ENCODE measurements at places on chromosomes 11 and 22.
A peak's percentile ranks its signal among the peaks of the same experiment; 100 is the strongest.

- DNase-seq: no peak
These were observed 40.0 kb upstream of the FIBIN start for GRCh38 chr11:26953770-26954392.

- DNase-seq: peak; percentile 69
These were observed 2.9 kb downstream of the KLHL35 start for GRCh38 chr11:75429902-75430713.

GRCh38 chr11:133153031-133153430, 379.3 kb downstream of the OPCML start:
- DNase-seq: no peak

DNA sequence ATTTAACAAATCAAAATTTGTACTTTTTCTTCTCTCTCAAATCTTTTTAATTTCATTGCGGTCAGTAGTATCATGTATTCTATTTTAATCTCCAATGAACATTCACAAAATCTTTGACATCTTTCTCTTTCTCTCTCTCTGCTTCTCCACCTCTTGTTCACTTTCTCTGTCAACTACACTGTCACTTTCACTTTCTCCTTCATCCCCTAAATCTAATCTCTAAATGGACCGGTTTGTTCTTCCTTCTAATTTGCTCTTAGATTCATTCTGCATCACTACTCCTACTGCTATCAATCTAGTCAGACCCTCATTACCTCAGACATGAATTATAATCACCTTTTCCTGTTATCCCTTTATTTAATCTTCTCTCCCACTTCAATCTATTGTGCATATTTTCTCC, 18.6 kb downstream of the CCDC73 start:
- no peak for DNase-seq

- no peak for DNase-seq
These were observed 10.4 kb downstream of the PDGFB start for GRCh38 chr22:39234472-39234787.

GRCh38 chr11:79829891-79830290, 389.1 kb upstream of the TENM4 start:
- DNase-seq: no peak

DNA sequence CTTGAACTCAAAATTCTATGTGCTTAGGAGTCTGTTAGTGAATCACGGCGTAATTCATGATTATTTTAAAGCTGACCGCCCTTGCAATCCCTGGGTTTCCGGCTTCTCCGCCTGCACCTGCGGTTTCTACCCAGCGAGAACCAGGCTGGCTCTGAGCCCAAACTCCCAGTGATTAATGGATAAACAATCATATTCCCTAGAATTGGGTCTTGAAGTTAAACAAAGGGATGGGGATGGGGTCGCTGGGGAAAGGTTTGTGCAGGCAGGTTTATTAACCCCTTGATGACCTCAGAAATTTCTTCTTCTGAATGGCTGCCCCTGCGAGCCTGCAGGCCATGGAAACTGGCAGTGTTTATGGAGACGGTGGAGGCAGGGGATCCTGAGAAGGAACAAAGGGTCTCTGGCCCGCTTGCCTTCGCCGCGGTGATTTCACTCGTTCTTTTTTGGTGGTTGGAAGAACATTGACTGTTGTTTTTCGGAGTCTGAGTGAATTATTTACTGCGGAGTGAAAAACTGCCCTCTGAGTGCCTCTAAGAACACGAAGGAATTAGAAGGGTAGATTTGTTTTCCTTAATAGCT, 1000.3 kb downstream of the BRD1 start:
- DNase-seq: no peak

GRCh38 chr22:30079952-30080533, at the start of gene HORMAD2:
HORMAD2 (plus strand) TSS chr22:30080464; CDS start chr22:30093953, 13,489 bp downstream.
- DNase-seq: no peak

DNA sequence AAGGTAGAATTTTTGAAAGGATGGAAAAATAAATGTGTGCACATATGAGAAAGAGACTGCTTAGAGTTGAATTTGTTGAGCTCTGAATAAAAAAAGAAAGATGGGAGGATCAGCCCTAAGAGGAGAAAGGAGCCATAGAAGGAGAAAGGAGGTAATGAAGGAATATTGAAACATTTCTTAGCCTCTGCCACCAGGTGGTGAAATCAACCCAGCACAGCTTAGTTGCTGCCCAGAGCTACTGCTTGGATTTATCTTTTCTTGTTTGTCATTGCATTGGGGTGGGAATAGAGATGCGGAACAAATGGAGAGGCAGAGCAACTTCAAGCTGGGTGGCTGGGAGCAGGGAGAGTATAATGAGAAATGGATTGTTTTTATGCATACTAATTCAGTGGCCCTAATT, 80.4 kb downstream of the SERGEF start:
- DNase-seq: no peak

DNA sequence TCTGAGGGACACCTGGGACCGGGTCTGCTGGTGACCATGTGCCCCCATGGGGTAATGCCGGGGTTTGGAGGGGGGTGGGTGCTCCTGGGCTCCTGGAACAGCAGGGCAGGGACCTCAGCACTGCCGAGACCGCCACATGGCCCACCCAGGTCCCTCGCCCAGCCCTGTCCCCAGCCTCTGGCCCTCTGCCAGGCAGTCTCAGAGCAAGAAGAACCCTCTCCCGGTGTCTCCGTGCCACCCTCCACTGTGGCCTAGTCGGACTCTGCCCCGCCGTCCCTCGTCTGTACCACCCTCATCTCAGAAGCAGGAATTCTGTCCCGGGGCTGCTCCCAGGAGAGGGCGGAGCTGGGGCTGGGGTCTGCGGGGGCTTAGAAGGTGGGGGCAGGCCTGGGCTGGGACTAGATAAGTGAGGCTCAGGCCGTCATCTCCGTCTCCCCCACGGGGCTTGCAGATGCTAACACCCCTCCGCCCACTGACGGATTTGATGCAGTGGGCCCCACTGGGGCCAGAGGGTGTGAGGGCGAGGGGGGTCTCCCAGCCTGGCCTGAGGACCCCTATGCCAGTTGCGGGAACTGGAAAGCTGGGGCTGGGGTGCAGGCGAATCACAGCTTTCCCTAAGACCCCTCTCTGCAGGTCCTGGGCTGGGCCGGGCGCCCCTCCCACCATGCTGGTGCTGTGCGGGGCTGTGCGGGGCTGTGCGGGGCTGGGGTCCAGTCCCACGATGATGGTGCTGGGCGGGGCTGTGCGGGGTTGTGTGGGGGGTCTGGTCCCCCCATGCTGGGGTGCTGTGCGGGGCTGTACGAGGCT, 1.1 kb downstream of the MUC5AC start:
- DNase-seq: no peak

- DNase-seq: no peak
These were observed 22.2 kb upstream of the MALAT1 start for GRCh38 chr11:65476632-65477148.

DNA sequence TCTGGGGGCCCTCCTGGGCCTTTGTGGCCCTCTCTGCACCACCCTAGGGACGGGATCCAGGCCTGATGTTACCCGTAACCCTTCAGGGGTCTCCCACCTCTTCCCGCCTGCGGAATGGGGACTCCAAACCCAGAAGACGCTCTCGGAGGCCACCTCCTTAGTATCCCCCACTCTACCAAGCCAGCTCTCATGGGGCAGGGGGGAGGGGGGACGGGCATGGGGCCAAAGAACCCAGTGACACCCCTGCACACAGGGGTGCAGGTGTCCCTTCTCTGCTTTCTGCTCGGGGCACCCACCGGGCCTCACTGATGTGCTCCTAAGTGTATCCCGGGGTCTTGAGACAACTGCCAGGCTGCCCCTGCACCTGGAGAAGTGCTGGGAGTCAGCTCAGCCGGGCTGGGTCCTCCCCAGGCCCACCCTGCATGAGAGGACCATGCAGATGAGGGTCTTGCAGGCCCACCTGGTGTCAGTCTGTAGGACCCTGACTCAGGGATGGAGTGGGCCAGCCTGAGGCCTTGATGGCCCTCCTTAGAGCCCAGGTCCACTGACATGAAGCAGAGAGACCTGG, 176.9 kb downstream of the IGLL1 start:
- DNase-seq: no peak

DNA sequence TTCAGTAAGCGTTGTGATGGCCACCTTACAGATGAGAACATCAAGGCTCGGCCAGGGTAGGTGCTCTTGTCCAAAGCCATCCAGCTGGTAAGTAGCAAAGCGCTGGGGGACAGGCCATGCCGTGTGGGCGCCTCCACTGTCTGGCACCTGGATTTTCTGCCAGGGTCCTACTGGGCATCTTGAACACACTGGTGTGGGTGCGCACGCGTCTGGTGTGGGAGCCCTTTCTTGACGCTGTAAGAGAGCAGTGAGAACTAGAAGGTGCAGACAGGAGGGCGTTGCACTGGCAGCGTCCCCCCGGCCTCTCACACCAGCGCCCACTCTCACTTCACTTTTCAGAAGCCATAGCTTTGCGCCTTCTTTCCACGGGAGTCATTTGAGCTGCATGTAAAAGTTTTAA, 296.6 kb downstream of the TBC1D22A start:
- DNase-seq: no peak

GRCh38 chr11:41579546-41579945, 120.1 kb upstream of the LRRC4C start:
- no peak for DNase-seq

GRCh38 chr22:27108425-27109114, 451.2 kb downstream of the MIAT start:
- DNase-seq: no peak

GRCh38 chr11:21658654-21659193, 534.2 kb upstream of the ANO5 start:
- DNase-seq: no peak

DNA sequence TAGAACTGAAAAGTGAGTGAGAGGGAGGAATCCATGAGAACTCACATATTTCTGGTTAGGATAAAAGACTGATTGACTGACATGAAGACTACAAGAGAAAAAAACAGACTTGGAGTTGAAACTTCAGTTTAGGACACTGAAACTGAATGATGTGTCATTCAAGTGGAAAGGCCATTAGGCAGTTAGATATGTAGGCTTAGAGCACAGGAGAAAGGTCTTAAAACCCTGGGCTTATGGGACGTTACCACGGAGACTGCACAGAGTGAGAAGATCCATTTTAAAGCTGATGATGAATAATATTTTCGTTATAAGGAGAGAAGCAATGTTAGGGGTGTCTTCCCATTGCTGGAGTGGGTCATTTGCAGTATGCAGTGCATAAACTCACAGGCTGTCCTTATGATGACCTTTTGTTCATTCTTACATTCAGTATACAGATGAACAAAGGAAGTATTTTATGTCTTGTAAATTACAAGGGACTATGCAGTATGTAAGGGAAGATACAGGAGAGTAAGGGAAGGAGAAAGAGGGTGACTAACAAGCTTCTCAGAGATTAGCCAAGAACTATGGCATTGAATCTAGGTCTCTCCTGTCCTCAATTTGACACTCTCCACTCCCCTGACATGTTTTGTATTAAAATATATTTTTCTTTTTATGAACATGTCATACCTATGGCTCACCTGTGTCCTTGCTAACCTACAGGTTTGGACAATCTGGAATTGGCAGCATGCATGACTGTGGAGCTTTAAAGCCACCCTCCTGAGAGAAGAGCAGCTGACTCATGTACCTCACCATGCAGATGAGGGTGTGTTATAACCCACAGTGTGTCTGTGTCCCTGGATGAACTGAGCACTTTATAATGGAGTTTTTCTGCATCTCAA, 63.7 kb downstream of the MAML2 start:
- no peak for DNase-seq

DNA sequence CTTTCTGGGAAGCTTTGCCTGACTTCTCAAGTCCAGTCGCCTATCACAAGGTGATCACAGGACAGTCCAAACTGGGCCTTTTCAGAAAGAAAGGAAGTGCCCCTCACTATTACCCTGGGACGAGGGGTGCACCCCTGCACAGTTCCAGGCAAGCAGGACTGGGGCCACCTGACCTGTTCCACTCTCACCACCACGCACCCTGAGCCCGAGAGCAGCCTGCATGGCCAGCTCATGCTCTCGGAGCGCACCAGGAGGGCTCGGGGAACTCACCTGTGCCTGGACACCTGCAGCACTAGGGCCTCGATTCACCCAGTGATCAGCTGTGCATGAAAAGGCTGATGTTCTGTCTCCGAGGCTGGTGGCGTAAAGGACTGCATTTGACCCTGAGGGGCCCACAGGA, 12.8 kb upstream of the FGF4 start:
- no peak for DNase-seq
